ENCODE measurements at places on chromosomes 4 and X.

DNA sequence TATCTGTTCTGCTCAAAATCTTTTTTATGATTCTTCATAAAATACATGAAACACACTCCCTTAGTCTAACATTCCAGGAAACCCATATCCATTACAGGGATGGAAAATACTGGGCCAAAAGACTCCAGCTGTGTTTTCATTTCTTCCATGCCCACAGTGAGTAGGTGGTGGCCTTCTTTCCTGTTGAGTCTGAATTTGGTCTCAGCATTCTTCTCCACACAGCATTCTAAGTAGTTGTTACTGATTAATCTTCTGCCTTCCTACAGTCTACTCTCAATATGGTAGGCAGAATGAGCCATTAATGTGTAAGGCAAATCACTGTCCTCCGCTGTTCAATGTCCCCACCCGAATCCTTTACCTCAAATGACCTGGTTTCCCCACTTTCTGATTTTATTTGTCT lies 370.6 kb upstream of the RPS6KA3 start:
- DNase-seq: no peak

DNA sequence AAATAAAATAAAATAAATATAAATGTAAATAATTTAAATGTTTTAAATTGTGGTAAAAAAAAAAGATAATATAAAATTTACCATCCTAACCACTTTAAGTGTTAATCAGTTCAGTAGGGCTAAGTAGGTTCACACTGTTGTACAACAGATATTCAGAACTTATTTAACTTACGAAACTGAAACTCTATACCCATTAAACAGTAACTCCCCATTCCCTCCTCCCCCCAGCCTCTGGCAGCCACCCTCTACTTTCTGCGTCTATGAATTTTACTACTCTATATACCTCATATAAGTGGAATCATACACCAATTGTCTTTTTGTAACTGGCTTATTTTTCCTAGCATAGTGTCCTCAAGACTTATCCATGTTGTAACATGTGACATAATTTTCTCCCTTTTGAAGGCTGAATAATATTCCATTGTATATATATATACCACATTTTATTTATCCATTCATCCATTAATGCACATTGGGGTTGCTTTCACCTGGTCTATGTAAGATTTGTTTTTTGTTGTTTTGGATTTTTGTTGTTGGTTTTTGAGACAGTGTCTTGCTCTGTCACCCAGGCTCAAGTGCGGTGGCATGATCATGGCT lies 32.5 kb upstream of the ELF2 start:
- DNase-seq: no peak

DNA sequence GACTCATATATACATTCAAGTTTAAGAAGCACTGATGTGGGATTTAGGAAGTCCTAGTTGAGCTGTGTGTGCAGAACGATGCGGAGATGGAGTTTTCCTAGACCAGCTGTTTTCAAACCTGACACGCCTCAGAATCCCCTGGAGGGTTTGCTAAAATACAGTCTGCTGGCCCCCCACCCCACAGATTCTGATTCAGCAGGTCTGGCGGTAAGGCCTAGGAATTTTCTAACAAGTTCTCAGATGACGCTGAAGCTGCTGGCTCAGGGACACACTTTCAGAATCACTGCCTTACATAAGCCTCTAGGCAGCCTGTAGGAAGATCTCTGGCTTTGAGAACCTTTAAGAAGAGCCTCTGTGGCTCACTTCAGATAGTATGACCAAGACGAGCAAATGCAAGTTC lies 73.1 kb downstream of the PHEX start:
- DNase-seq: peak; percentile 5

DNA sequence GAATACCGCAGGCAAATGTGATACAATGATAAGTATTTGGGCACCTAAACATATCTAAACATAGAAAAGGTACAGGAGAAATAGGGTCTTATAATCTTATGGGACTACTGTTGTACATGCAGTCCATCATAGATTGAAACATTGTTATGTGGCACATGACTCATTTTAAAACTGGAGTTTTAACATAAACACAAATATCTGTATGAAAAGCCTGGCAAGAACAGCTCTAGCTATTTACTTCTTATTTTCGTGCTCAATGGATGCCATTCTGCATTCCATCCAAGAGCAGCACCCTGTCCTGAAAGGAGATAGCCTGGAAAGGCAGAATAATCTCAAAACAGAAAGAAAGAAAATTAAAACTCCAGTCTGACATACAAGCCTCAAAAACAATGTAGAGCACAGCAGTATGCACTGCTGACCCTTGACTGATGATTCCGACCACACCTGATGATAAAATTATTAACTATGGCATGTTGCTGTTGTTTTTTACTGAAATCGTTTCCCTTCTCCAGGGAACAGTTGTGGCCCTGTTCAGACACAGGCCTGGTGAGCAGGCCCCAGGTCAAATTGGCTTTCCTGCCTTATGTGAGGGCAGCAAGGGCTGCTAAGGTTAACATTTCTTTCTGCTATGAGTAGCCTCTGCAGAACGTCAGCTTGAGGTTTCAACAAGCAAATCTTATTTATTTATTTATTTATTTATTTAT lies 152.7 kb downstream of the APBB2 start:
- DNase-seq: no peak

GRCh38 chr4:188282471-188283232 lies 143.4 kb downstream of the TRIML1 start:
- DNase-seq: no peak

- DNase-seq: no peak
Measured at GRCh38 chr4:185127021-185127925, 15.8 kb upstream of the SLC25A4 start.

- DNase-seq: no peak
Measured at GRCh38 chr4:149889991-149890390, 74.3 kb upstream of the IQCM start.

DNA sequence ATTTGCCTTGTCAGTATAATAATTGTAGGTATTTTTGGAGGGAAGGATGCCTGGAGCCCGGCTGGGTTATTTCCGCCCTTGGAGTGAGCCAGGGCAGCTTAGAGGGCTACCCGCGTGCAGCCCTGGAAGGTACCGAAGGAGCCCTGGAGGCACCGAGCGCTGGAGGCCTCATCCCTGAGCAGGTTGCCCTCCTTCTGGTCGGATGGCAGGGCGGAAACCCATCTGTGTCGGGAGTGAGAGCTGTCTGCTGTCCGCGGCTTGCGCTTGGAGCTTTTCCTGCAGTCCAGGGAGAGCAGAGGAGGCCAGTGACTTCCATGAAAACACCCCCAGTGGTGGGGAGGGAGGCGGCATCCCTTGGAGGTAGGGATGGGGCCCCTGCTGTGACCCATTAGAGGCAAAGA lies 122.1 kb downstream of the TBL1X start:
- no peak for DNase-seq

DNA sequence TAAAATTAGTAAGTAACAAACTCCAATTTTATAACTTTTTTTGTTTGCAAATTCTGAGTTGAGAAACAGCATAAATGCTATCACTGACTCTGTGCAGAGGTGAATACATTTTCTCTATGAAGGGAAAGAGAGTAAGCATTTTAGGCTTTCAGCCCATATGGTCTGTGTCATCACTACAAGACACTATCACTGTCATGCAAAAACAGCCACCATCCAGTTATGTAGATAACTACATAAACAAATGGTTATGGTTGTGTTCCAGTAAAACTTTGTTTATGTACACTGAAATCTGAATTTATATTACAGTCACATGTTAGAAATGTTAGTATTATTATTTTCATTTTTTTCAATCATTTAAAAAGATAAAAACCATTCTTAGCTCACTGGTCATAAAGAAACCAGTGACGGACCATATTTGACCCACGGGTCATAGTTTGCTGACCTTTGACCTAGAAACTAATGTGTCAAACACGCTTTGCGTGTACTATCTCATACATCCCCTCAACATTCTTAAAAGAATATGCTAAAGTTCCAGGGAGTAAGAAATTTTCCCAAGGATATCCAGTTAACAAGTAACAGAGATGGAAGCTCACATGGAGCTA lies 29.1 kb downstream of the RASGEF1B start:
- no peak for DNase-seq

DNA sequence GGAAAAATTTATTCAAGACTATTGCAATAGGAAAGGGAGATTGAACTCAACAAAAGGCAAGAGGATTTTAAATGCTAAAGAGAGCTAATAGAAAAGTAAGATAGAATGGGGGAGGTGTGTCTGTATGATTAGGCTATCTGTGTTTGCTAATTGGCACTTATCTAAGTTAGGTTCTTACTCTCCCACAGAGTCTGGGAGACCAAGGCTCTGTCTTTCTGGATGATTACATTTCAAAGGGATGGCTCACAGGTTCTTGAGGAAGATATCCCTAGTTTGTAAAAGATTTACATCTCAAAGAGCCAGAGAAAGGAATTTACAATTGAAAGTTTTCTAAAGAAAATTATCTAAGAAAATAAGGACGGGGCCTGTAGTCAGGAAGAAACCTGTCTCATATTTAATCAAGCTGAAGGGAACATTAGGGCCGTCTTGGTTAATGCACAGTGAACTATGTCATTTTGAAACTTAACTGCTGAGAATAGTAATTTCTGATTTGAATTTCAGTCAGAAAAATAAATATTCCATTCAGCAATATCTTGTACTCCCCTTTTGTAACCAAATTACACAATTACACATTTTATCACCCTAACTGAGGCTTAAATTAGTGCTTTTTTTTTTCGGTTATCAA lies 75.8 kb downstream of the MAGEB10 start:
- DNase-seq: no peak

GRCh38 chr4:151223465-151223864 lies 53.5 kb upstream of the PRSS48 start:
- DNase-seq: no peak

DNA sequence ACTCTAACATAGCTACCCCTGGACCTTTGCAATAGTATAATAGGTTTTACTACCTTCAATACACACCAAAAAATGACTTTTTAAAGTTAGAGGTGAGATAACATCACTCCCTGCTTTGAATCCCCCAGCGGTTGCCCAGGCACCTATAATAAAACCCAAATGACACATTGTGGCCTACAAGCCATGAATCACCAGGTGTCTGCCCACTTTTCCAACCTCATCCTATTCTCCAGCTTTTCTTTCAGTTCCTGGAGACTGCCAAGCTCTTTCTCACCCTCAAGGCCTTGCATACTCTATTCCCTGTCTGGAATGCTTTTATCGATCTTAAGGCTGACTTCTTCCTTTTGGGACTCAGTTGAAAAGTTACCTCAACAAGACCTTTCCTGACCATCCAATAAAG lies 16.4 kb upstream of the PRSS48 start:
- no peak for DNase-seq

DNA sequence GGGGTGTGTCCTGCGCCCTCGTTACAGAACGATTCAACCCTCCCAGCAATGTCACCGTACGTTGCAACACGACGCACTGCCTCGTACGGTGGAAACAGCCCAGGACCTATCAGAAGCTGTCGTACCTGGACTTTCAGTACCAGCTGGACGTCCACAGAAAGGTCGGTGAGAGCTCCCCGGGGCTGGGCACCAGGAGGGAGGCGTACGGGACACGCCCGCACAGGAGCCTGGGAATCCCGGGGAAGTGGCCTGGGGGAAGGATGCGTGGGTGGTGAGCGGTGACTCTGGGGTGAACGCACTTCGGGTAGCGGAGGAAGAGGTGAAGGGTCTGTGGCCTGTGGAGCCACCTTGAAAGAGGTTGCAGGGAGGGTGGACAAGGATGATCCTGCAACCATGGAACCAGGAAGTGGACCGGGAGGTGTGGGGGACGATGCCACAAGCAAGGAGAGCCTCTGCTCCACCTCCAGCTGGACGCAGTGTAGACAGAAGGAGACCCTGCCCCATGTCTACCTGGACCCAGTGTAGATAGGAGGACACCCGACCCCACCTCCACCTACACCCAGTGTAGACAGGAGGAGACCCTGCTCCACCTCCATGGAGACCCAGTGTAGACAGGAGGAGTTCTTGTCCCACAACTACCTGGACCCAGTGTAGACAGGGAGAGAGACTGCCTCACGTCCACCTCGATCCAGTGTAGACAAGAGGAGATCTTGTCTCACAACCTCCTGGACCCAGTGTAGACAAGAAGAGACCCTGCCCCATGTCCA lies 25.9 kb downstream of the CSF2RA start:
- no peak for DNase-seq

- DNase-seq: no peak
Measured at GRCh38 chrX:63664083-63664482, 120.9 kb downstream of the ARHGEF9 start.

DNA sequence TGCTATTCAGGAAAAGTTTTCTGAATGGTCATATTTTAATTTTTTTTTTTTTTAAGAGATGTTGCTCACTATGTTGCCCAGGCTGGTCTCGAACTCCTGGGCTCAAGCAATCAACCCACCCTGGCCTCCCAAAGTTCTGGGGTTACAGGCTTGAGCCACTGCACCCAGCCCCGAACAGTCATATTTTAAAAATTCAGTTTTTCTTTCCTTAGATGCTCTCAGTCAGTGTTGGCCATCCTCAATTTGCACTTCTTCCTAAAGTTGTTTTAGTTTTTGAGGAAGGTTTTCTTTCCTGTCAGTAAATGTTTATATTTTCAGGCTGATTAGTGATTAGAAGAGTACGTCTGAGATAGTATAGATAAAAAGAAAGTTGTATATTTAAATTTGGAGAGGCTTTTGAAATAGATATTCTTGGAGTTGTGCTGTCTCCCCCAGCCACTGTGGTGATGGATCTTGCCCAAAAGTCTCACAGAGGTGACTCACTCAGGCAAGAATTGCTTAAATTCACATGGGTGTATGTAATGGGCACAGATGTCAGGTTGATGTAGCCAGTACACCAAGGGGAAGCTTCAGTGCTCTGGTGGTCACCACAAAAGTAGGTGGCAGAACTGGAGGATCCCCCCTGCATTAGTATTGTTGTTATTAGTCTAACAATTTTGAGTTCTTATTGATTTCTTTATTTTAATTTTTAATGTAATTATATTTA lies 72.2 kb upstream of the ELOVL6 start:
- no peak for DNase-seq

DNA sequence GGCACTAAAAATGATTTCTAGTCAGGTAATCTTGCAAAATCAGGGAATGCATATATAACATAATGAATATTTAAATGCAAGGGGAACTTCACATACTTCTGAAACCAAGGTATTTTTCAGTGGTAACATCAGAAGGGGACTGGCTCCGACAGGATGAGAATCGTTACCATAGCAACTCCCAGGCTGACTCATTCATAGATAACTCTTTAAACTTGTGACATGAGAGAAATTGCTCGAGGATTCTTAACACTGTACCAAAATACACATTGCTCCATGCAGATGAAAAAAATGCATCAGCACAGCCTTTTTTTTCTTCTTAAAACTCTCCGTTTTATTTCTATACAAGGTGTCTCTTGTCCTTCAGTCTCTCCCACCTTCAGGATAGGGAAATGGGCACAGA lies 114.3 kb downstream of the GABRB1 start:
- no peak for DNase-seq

DNA sequence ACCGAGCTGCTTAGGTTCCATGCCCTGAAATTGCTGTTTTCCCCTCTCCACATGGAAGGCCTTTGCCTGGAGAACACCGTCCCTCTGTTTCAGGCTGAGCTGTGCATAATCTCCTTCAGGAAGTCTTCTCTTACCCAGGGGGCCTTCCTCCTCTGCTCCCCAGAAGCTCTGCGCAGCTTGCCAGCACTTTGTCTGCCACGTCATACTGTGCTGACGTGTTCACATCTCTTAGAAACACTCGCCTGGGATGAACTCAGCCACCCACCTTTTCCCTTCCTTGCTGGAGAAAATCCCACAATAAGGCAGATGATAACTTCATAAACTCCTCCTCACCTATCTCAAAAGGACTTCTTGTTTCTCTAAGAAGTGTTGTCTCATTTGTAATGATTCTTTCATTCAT lies 110.7 kb downstream of the ARHGAP10 start:
- peak; percentile 74 for DNase-seq
